ENCODE measurements at places on chromosomes 6 and 20.
A peak's percentile ranks its signal among the peaks of the same experiment; 100 is the strongest.

- DNase-seq, result no peak
Observed at GRCh38 chr6:3019065-3019464, 19.4 kb downstream of the NQO2 start.

GRCh38 chr20:56722042-56722441 is 92.9 kb downstream of the TFAP2C start:
- DNase-seq, result no peak

- no peak for DNase-seq
Observed at GRCh38 chr6:5962794-5963193, 43.9 kb downstream of the NRN1 start.

- DNase-seq, result no peak
Observed at GRCh38 chr20:49790077-49790798, 22.4 kb upstream of the SLC9A8 start.

DNA sequence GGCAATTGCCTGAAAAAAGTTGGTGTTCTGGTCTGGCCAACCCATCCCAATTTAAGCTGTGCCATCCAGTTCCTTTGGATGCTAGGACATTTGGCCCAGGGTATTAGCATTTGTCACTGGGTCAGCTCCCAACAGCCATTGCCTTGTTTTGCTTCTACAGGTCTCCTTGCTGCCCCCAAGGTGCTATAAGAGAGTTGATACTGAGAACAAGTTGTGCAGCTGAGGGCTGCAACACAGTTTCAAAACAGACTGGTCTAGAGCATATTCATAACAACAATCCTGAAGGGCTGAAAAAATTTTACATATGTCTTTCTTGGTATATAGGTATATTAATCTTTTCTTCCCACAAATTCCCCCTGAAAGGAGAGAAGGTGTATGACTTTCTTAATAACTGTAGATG is 61.0 kb downstream of the LYRM4 start:
- no peak for DNase-seq

GRCh38 chr6:108673153-108673552 is 112.4 kb downstream of the FOXO3 start:
- DNase-seq, result no peak

- no peak for DNase-seq
Observed at GRCh38 chr6:11142296-11143027, 30.9 kb upstream of the ERVFRD-1 start.

DNA sequence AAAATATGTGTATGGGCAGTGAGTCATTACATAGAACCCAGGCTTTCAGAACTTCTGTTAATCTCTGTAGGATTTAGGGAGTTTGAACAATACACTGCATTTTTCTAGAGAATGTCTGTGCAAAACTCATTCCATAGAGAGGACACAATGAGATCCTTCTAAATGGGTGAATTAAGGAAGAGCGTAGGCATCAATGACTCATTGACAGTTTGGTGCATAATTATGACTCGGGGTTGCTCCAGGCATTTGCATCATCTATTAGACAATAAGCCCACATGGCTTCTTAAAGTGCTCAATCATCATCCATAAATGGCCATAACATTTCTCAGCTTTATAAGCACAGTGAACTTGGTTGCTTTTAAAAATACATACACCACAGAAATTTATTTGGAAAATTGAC is 625.5 kb downstream of the CDH26 start:
- no peak for DNase-seq

DNA sequence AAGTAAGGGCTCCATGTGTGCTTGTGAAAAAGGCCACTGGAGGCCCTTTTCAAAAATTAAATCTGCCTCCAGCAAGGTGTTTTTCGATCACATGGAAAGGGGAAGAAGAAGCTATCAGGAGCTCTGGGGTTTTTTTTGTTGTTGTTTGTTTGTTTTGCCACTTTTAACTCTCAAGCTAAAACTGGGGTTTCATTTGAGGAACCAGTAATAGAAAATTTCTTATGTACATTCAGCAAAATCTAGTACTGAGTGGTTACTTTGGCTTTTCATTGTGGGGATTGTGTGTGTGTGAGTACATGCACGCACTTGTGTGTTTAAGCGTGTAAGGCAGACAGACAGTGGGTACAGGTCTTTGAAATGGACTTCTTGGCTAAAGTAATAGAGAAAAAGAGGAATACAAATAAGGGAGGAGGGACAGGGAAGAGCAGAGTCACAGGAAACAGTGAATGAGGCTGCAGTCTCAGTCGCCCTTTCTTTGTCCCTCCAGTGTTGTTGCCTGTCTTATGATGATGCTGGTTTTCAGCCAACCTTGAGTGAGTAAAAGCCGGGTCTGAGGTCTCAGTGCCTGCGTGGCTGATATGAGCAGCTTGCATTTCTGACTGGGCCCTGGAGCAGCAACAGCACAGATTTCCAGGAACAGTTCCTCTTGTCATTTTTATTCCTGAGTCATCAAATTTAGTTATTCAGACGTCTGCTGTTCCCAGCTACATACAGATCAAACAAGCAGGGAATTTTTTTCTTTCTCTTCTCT is 26.2 kb downstream of the SLC16A10 start:
- DNase-seq, result peak; percentile 8

DNA sequence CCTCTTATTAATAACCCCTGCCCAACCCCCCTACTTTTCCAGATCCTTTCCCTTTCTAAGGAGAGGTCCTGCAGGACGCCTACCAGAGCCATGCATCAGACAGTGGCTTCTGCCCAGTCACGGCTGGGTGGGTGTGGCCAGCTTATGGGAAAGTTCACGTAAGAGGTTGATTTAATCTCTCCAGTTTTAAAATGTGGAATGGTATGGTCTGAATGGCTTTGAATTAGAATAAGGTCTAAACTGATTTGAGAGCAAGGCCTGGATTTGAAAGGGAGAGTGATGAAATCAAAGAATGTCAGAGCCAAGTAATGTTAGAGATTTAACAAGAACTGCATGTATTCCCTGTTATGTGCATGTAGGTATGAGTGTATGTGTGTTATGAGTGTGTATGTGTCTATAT is 275.7 kb downstream of the PAX1 start:
- DNase-seq, result no peak

DNA sequence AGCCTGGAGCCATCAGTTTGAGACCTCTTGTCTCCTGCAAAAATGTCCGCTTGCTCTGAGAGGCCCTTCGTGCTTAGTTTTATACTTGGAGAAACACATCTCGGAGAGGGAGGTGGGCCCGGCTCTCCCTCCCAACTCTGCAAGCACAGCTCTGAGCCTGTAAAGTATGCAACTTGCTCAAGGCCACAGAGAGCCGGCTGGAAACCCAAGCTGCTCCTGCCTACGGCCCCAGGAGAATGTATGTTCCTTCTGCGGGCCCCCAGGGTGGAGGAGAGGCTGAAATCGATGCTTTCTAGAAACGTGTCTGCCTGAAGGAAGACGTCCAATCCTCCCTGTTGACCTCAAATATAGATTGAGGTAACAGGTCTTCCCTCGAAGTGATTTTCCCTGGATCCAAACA is 205.4 kb downstream of the PREX1 start:
- DNase-seq, result no peak

Measured in HTR-8/SVneo (cell line).